ENCODE measurements at places on chromosomes 3 and 15.
A peak's percentile ranks its signal among the peaks of the same experiment; 100 is the strongest.

DNA sequence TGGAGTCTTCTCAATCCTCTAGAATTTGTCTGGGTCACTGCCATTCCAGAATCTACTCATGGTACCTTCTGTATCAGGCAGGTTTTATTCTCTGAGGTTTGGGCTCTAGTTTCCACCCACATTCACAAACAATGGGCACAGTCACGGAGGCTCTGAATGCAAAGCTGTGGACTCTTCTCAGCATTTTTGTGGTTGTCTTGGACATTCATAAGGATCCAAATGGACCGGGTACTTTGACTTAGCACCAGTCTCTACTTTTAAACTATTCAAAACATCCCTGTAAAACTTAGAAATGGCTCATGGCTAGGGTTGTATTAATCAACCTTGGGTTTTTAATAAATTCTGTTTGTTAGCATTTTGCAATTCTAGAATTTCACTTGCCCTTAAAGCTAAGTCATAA lies 277.9 kb upstream of the THBS1 start:
- no peak for DNase-seq

DNA sequence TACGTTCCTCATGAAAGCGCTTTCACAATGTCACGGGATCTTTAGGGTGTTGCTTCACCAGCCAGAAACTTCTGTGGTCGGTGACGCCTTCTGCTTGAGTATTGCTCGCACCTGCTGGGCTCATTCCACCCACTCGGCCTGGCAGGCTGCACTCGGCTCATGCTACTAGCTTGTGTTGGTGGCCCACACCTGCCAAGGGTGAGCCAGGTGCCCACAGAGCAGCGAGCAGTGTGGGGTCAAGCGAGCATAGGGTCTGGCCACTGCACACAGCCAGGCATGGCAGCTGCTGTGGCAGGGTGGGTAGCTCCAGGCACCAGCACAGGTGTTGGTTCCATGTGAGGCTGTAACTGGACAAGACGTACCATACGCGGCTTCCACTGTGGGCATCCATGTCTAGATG lies 202.9 kb upstream of the CADM2 start:
- no peak for DNase-seq

DNA sequence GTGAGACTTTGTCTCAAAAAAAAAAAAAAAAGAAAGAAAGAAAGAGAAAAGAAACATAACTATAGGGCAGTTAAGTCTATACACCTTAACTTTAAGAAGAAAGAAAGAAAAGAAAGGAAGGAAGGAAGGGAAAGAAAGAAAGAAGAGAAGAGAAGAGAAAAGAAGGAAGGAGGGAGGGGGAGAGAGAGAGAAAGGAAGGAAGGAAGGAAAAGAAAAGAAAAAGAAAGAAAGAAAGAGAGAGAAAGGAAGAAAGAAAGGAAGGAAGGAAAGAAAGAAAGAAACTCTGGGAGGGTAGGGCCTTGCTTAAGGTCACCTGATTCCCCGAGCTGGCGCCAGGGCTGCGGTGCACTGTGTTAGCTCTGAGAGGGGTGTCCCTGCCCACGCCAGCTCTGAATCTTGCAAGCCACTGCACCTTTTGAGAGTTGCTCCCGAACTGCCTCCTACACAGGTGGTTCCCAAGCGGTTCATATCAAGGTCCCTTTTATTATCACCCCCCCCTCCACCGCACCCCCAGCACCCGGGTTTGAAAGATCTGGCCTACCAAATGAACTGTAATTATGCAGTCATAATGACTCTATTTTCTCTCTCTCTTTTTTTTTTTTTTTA lies 39.2 kb upstream of the VPS8 start:
- no peak for DNase-seq

DNA sequence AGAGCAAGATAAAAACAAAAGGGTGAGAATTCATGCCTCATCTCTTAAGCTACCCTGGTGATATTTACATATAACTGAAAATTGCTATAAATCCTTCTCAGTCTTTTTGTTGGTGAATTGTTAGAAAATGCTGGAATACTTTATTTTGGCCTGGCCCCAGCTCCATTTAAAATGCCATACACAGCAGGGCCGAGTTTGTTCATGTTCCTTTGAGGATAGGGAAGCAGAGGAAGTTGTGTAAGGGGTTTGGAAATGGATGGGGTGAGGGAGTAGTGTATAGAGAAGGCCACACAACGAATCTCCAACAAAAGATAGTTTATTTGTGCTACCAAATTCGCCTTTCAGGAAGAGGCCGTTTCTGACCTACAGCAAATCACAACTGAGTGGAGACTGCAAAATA lies 78.6 kb upstream of the ADAMTS9 start:
- DNase-seq, result no peak

DNA sequence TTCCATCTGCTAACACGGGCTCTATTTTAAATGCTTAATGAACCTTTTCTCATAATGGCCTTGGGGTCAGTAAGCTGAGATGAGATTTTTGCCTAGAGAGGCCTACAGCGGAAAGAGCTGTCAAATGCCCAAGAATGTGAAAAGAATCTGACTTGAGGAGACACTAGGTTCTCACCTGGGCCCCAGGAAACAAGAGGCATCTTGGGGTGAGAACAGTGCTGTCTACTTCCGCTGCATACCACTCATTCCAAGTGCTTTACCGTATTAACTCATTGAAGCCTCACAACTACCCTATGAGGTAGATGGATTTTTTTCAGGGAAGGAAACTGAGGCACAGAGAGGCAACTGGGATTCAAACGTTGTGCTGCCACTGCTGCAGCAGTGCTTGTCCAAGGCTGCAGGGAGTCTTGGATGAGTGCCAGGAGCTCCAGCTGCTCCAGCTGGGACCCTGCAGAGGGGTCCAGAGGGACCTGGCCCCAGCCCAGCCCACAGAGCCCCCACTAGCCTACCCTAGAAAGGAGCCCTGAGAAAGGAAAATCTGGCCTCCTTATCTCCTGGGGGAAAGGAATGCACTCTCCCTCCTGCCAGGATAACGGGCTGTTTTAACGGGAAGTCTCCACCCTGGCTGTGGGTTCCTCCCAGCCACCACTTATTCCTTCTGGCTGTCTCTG lies 68.4 kb downstream of the SLC12A8 start:
- DNase-seq, result no peak

GRCh38 chr3:194852831-194853508 lies 167.3 kb downstream of the FAM43A start:
- no peak for DNase-seq

GRCh38 chr15:60395276-60396011 lies 2.3 kb downstream of the ANXA2 start:
- peak; percentile 60 for DNase-seq

GRCh38 chr3:34020170-34020569 lies 221.7 kb downstream of the PDCD6IP start:
- no peak for DNase-seq

- no peak for DNase-seq
These were observed 564.4 kb downstream of the TBL1XR1 start for GRCh38 chr3:176632925-176633324.

- no peak for DNase-seq
These were observed 987 bp downstream of the PRTG start for GRCh38 chr15:55741833-55742497.

- DNase-seq, result no peak
These were observed 357.8 kb downstream of the OCA2 start for GRCh38 chr15:27741226-27741860.

- DNase-seq, result no peak
These were observed 104.0 kb upstream of the CNTN6 start for GRCh38 chr3:988785-989184.

GRCh38 chr3:39178553-39178952 lies 13.8 kb downstream of the XIRP1 start:
- DNase-seq, result peak; percentile 18

GRCh38 chr15:28123408-28124023 lies 24.4 kb upstream of the OCA2 start:
- peak; percentile 44 for DNase-seq

DNA sequence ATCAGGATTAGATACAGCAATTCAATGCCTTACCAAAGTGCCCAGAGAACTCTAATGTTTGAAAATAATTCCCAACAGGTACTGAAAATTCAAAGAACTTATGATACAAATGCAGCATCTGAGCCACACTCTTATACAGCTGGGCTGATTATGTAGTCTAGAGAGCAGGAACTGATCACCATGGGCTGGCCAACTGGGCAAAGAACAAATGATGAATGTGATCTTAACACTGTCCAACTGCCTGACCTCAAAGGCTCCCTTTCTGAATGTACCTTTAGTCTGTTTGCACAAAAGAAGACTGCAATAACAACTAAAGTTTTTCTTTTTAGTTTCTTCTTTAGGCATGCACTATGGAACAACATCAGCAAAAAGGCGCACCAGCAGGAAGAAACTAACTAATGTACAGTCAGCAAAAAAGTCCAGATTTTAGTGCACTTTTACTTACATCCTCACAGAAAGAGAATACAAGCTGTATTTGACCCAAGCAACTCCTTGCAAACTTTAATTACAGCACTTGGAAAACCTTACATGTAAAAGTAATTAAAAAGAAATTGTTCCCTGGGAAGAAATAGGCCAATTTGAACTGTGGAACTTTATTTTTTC lies 1095.1 kb downstream of the IGSF11 start:
- DNase-seq, result no peak

GRCh38 chr3:197521277-197522182 lies 34.2 kb downstream of the BDH1 start:
- DNase-seq, result no peak

DNA sequence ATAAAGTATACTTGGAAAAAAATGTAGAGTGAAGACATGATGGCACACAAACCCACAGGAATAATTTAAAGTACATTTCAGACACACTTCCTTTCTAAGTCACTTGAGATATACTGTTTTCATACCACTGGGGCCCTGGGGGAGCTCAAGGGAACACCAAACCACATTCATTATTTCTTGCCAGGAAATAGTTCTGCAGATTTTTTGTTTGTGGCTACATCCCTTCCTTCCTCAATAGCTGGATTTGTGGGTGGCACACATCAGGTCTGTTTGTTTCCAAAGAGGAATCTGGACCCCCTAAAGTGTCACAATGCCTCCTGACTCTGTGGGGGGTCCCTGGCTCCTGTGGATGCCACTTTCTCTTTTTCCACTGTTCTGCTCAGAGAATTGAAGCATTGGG lies 153.5 kb upstream of the COL8A1 start:
- no peak for DNase-seq

GRCh38 chr3:143155756-143156155 lies 36.2 kb downstream of the CHST2 start:
- peak; percentile 18 for DNase-seq

DNA sequence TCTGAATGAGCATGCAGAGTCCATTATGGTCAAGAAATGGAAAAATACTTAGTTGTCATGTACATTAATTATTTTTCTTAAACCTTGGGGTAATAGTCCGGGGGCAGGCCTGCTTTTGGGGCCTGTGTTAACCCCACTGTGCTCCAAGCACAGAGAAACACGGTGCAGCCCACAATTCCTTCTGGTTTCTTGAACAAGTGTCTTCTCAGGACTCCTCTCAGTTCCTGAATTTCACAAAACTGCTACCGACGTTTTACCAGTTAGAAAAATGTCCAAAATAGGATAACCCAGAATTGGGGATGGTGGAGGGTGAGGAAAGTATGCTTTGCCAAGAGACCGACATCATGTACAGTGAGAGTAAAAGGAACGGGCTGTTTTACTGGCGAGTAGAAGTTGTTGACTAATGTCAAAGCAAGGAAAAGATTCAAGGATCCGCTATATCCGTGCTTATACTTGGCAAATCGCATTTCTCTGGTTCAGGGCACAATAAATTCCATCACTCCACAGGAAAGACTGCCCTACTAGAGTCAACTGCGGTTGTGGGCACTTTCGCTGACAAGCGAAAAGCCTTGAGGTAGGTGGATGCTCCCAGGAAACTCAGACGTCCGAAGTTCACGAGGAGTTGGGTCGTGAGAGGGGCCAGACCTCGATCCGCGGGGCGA lies 495 bp upstream of the NXPE3 start:
- DNase-seq, result no peak

GRCh38 chr15:54644796-54645195 lies 551.9 kb downstream of the RSL24D1 start:
- no peak for DNase-seq

GRCh38 chr3:181880331-181880730 lies 168.6 kb downstream of the SOX2 start:
- DNase-seq, result no peak

- peak; percentile 78 for DNase-seq
These were observed 132.4 kb upstream of the LPP start for GRCh38 chr3:188021502-188022040.

DNA sequence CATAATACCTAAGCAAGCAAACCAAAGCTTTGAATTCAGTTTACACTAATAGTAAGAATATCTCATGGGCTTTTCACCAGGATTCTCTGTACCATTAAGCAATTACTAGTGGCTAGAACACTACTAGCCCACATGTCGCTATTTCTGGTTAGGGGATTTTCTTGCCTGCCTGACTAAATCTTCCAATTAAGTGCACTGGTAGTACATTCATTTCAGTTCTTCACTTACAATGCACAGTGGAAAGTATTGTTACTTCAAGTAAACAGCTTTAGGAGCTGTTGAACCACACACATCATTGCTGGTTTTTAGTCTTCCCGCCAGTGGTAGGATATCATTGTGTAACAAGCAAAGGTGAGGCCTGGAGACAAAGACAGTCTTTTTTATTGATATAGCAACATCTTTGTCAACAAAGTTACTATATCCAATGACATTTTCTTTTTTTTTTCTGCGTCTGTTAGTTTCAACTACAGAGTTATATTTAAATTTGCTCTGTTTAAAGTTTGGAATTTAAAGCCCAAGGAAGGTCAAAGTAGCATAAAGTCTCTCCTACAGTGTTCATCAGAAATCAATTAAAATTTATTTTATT lies 826.8 kb upstream of the NR2F2 start:
- DNase-seq, result no peak

Measured in inflammatory macrophage treated with lipopolysaccharide for 4 hours (primary cell).